Ascending aorta (tissue), 2 donors: ENCODE measurements at places on chromosomes 4 and X. TPM values are rescaled to one million over a fixed set of nuclear protein-coding genes. Genes with fewer than 3 reads are reported as not detected.
A peak's percentile ranks its signal among the peaks of the same experiment; 100 is the strongest.

MUC7 gene
- total RNA-seq, result not detected

RPL9 gene
- total RNA-seq, result 1,701 TPM

BGN gene
- total RNA-seq, result 1,387 TPM

UGT8 gene
- total RNA-seq, result not detected

GABRB1 gene
- total RNA-seq, result 0.53 TPM

KLKB1 gene
- not detected for total RNA-seq

GPC4 gene
- 12.0 TPM for total RNA-seq

DNA sequence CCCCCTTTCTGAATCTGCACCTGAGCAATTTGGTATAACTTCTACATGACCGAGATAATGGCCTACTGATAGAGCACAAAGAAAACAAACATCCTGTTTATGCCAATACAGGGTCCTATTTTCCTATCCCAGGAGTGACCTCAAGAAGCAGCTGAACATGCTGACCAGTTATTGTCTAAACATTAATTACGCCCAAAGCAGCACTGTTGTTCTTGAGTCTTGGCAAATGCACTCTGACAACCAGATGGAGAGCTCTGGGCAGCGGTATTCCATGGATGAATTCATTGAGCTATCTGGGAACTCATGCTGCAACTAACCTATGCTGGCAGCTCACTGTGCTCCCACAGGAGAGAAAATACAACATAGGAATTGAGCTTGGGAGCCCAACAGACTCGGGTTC is 52.6 kb downstream of the PCYT1B start:
- no peak overlapping the region for H3K4me3 ChIP-seq
- H3K27ac ChIP-seq, result no peak overlapping the region
- H3K36me3 ChIP-seq, result no peaks in the 10 kb centered on the region
- H3K4me1 ChIP-seq, result no peaks in the 10 kb centered on the region

GRCh38 chrX:128800138-128800537 is 723.2 kb downstream of the SMARCA1 start:
- no peak overlapping the region for H3K27ac ChIP-seq
- no peak overlapping the region for H3K4me3 ChIP-seq
- no peaks in the 10 kb centered on the region for H3K27me3 ChIP-seq
- H3K36me3 ChIP-seq, result no peaks in the 10 kb centered on the region
- DNase-seq, result no peak

- H3K4me3 ChIP-seq, result no peak overlapping the region
- no peaks in the 10 kb centered on the region for H3K27me3 ChIP-seq
- no peak for DNase-seq
These were observed 4.5 kb upstream of the PDGFC start for GRCh38 chr4:156976147-156976546.

GRCh38 chrX:48022100-48022499 is 15.3 kb downstream of the SPACA5 start:
- no peaks in the 10 kb centered on the region for H3K36me3 ChIP-seq
- no peak overlapping the region for H3K4me3 ChIP-seq
- no peak for DNase-seq

DNA sequence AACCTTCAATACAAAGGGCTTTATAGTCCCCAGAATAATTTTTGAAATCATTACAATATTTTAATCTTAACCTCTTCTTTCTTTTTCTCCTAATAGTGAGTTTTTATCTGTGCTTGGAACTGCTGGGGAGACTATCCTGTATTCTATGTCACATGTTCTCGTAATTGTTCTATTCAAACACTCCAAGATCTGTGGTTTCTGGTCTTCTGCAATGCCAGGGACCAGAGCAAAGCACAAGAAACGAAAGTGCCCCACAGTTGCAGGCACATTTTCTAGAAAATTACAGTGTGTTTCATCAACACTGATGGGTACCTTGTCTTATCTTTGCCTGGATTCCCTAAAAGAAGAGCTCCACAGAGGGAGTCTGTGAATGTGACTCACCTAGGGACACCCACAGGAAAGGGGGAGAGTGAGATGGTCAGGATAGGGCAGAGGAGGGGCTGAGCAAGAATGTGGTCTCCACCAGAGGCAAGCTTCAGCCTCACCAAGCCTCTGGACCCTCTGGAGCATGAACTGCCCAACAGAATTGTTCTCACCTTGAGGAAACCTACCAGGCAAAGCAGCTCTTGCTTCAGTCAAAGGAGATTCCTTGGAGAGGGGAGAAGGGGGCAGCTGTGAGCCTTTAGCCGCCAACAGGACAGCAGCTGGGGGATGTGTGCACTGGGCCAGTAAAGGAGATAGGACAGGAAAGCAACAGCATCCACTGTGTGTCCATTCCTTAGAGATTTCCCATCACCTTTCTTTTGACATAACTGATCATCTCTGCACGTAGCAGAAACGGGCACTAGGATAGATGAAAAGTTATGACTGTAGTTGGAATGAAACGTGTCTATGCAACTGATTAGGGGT is 25.9 kb downstream of the UNC5C start:
- H3K4me1 ChIP-seq, result no peaks in the 10 kb centered on the region
- H3K27ac ChIP-seq, result no peak overlapping the region
- H3K4me3 ChIP-seq, result no peak overlapping the region

DNA sequence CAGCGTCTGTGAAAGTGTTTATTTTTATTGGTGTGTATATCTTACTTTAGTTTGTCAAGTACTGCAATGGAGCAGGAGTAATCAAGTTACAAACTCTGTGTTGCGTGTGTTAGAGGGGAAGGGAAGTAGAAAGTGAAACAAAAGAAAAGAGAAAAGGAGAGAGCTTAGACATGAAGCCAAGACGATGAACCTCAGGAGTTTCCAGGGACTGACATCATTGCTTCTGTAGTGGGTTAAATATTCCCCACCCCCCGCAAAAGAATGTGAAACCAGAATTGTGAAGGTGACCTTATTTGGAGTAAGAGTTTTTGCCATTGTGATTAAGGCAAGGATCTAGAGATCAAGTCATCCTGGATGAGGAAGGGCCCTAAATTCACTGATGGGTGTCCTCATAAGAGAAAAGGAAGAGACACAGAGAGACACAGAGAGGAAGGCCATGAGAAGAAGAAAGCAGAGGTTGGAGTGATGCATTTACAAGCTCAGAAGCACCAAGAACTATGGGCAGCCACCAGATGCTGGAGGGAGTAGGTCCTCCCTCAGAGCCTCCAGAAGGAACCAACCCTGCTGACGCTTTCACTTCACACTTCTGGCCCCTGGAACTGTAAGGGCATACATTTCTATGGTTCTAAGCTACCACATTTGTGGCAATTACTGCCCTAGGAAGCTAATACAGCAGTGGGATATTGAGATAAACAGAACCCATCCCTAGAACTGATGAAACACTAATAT is 173.6 kb upstream of the SFRP2 start:
- no peaks in the 10 kb centered on the region for H3K4me1 ChIP-seq
- no peak for DNase-seq
- no peak overlapping the region for H3K27ac ChIP-seq
- no peaks in the 10 kb centered on the region for H3K36me3 ChIP-seq
- H3K4me3 ChIP-seq, result no peak overlapping the region

GRCh38 chr4:183142571-183143550 is 43.8 kb downstream of the WWC2 start:
- no peak overlapping the region for H3K4me3 ChIP-seq
- no peak overlapping the region for H3K27ac ChIP-seq
- H3K36me3 ChIP-seq, result no peaks in the 10 kb centered on the region
- H3K27me3 ChIP-seq, result no peaks in the 10 kb centered on the region
- DNase-seq, result peak; percentile 67

DNA sequence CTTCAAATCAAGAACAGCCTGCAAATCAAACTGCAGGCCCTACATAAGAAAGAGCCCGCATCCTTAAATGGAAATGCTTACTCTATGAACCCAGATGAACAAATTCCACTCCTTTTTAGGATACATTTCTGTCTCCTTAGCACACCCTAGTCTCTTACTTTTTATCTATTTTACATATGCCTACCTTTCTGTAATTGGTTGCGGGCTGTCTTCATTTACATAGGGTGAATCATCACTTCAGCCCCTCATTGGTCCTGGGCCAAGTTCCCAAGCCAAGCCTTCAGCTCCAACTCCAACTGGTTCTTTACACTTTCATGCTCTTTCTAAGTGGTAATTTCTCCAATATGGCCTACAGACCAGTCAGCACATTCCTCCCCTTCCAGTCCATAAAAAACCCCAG is 219.3 kb downstream of the TRAM1L1 start:
- H3K27ac ChIP-seq, result no peak overlapping the region
- no peaks in the 10 kb centered on the region for H3K4me1 ChIP-seq
- no peak for DNase-seq
- H3K4me3 ChIP-seq, result no peak overlapping the region
- no peaks in the 10 kb centered on the region for H3K36me3 ChIP-seq

DNA sequence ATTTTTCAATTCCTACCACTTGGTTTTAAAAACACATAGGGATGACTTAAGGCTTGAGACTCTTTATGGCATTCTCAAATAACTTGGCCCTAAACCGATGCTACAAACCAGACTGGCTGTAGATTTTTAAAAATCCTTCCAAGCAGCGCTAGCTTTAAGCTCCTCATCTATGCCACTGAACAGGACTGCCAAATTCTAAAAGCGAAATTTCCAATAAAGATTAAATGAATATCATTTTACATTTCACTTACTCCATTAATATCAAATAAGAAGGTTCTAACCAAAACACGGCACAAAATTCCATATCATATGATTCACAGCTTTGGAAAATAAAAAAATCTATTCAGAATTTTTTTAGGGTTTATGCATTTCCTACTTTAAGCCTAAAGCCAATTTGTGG is 134.2 kb downstream of the FANCB start:
- no peaks in the 10 kb centered on the region for H3K36me3 ChIP-seq
- no peaks in the 10 kb centered on the region for H3K4me1 ChIP-seq
- no peaks in the 10 kb centered on the region for H3K27me3 ChIP-seq
- no peak for DNase-seq
- no peak overlapping the region for H3K4me3 ChIP-seq

DNA sequence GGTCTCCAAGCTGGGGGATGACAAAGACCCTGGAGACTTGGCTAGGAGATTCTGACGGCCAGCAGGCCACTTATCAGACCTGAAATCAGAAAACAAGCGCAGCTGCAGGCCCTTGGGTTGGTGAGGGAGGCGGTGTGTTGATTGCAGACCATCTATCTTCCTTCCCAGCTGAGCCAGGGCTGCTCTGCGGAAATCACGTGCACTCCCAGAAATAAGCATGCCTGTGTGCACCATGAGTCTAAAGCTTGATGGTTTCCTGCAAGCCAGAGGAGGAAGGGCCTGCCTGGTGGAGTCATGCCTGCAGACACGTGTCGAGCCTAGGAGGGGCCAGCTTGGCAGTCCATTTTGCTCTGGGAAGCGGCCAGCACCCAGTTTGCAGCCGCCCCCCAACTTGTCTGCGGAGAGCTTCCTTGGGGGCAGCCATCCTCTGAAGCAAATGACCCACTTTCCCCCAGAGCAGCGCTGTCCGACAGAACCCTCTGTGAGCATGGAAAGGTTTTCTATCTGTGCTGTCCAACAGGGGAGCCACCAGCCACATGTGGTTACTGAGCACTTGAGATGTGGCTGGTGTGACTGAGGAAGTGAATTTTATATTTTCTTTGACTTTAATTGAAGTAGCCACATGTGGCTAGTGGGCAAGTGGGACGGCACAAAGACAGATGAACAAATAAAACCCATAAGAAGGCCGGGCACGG is 175.7 kb upstream of the BCOR start:
- no peaks in the 10 kb centered on the region for H3K36me3 ChIP-seq
- H3K4me1 ChIP-seq, result no peaks in the 10 kb centered on the region
- no peak overlapping the region for H3K27ac ChIP-seq

DNA sequence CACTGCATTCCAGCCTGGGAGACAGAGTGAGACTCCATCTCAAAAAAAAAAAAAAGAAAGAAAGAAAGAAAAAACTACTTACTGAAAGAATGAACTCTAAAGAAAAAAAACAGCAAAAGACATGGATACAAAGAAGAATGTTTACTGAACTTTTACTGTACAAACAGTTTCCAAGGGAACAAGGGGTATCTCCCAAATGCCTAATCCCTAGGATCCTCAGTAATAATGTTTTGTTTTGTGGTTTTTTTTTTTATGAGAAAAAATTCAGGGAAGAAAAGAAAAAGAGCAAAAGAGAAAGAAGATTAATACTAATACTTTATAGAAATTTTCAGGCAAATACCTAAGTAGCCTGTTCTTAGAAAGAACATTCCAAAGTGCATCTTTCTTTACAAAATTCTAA is 63.2 kb downstream of the ANTXR2 start:
- H3K27ac ChIP-seq, result no peak overlapping the region
- peaks cover 2% of the 10 kb centered on the region for H3K36me3 ChIP-seq
- no peak for DNase-seq
- H3K4me3 ChIP-seq, result no peak overlapping the region
- no peaks in the 10 kb centered on the region for H3K4me1 ChIP-seq

DNA sequence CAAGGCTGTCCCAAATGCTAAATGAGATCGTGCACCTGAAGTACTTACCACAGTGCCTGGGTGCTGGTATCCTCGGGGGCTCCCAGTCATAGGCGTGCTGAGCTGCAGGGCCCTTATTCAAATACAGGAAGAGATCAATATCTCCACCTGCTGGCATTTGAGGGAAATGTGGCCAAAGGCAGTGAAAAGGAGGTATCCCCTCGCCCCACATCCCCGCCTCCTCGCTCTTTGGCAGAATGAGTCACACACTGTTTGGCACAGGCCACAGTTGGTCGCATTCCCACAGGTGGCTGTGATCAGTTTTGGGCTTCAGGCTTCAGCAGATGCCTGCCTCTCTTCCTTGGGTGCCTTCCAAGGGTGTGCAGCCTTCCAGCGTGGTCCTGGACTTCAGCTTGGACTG is 28.4 kb downstream of the ZNF185 start:
- H3K36me3 ChIP-seq, result no peaks in the 10 kb centered on the region
- no peak overlapping the region for H3K4me3 ChIP-seq
- H3K27me3 ChIP-seq, result no peaks in the 10 kb centered on the region
- DNase-seq, result no peak

DNA sequence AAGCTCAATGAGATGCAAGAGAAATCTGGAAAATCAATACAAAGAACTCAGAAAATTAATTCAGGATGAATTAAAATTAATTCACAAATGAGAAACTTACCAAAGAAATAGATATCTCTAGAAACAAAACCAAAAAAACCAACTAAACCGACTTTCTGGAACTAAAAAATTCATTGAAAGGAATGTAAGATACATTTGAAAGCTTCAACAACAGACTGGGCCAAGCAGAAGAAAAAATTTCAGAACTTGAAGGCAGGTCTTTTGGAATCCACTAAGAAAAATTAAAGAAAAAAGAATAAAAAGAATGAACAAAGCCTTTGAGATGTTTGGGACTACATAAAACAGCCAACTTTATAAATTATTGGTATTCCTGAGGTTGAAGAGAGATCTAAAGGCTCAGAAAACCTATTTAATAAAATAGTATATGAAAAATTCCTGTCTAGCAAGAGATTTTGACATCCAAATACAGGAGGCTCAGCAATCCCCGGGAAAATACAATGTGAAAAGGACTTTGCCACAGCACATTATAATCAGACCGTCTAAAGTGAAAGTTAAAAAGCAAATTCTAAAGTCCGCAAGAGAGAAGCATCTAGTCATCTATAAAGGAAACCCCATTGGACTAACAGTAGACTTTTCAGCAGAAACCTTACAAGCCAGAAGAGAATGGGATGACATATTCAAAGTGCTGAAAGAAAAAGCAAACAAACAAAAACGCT is 44.2 kb downstream of the NAT8L start:
- DNase-seq, result no peak
- H3K27me3 ChIP-seq, result no peaks in the 10 kb centered on the region
- H3K36me3 ChIP-seq, result no peaks in the 10 kb centered on the region

- H3K4me1 ChIP-seq, result peaks cover 4% of the 10 kb centered on the region
- H3K27ac ChIP-seq, result no peak overlapping the region
- DNase-seq, result no peak
- H3K4me3 ChIP-seq, result no peak overlapping the region
- no peaks in the 10 kb centered on the region for H3K36me3 ChIP-seq
- H3K27me3 ChIP-seq, result no peaks in the 10 kb centered on the region
These were observed 245.1 kb downstream of the PPP3CA start for GRCh38 chr4:101102114-101102742.

- no peaks in the 10 kb centered on the region for H3K36me3 ChIP-seq
- no peak overlapping the region for H3K4me3 ChIP-seq
- H3K27ac ChIP-seq, result peak overlapping the region; percentile 65
- no peaks in the 10 kb centered on the region for H3K4me1 ChIP-seq
These were observed 100.0 kb downstream of the DOCK11 start for GRCh38 chrX:118595501-118596042.
